ENCODE measurements at places on chromosomes 7 and 10.
A peak's percentile ranks its signal among the peaks of the same experiment; 100 is the strongest.

DNA sequence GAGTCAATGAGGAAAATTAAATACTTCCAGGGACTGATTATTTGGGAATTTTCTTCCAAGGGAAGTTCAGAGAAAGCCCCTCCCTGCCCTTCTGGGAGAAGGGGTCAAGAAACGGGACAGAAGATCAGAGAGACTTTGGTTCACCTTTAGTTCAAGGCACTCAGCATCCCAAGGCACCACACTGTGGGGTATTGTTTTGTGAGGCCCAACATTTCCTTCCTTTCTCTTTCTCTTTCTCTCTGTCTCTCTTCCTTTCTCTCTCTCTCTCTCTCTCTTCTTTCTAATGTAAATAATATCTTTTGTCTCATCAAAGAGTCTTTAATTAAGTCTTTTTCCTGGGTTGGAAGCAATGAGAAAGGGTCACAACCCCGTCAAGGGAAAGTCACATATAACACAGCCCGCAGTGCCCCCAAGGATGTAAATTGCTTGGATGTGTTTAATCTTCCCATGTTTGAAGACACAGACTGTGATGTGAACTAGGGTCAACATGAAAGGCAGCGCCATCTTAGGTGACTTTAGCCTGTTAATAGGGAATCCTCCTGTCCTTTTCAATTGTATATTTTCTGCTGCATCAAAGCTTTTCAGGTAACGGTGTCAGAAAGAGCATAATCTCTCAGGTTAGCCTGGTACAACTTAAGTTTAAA lies 983.3 kb upstream of the C7orf33 start:
- DNase-seq: no peak

GRCh38 chr7:142872106-142872675 lies 13.4 kb downstream of the TRPV6 start:
- DNase-seq: no peak

GRCh38 chr10:70779088-70779487 lies 6.1 kb downstream of the TBATA start:
- DNase-seq: no peak

DNA sequence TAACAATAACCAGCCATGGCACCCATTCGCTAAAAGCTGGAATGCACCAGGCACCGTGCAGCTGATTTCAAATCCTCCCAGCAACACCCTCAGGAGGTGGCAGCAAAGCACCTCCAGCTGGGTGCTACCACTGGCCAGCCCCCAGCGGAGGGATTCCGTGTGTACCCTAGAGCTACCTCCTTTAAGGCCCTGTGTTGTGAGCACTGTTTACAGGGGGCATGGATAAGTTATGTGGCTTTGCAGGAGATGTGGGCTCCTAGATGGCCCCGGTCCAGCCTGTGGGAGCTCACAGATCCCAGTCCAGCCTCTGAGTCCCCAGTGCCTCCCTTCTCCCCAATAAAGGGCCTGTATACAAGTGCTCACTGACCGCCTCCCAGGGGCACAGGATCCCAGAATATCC lies 27.1 kb downstream of the TNRC18 start:
- peak; percentile 85 for DNase-seq

DNA sequence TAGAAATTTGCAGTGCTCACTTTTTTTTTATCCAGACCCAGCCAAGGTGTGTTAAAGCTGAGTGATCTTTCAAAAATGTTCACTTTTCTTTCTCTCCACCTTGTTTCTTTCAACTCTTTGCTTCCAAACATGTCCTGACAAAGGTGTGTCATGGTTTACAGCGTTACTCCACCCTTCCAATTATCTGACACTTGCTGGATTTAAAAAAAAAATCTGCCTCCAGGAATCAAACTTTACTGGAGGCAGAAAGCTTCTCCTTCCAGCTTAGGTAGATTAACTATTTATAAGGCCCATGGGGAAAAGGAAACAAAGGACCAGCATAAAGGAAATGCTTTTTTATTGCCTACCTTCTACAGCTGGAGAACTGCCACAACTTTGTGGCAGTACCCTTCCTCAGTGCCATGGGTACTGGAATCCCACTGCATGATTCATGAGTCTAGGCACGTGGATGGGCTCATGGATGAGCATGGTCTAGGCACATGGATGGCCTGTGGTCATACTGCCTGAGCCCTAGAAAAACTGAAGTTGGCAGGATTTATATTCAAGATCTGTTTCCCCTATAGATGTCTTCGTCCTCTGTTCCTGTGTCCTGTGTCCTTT lies at the start of gene COL17A1:
Gene COL17A1 (minus strand): TSS at position 80 of the 600 bp plus-strand sequence. CDS start 5,207 bp downstream, outside the sequence.
- DNase-seq: no peak

- DNase-seq: no peak
These were observed 625.1 kb upstream of the MKI67 start for GRCh38 chr10:128751284-128751683.

GRCh38 chr7:494259-494687 lies 25.4 kb downstream of the PDGFA start:
- no peak for DNase-seq

DNA sequence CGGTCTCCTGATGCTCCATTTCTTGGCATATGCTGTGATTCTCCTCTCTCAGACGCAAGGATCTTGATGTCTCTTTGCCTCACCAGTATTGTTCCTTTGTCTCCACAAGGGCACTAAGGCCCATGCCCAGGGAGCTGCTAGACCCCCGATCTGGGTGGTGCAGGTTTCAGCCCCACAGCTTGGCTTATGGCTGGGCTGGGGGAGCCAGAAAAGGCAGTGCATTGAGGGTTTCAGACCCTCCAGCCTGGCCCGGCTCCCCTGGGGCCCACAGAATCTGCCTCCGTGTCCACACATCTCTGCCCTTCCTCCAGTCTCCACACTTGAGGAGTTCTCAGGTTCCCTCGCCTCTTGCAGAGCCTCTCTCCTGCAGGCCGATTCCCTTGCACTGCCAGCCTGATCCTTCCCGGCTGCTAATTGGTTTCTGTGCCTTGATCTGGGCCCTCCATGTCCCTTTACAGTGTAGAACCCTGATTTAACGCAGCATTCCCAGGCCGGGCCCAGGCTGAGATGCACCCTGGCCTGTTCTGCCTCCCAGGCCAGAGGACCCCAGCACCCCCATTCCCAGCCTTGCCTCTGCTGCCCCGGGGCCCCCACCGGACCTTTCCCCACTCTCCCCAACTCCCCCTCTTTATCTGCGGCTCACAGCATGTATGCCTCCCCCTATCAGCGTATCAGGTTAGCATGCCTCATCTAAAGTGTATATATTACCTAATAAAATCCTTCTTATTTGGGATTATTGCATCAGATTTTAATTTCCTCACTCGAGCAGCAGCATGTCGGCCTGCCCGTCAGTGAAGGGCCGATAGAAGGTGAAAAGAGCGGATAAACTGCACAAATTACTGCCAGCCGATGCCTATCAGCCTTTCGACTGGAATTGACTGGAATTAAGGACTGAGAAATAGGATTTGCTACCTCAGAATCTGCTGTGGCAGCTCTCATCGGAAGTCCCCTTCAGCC lies 145.7 kb downstream of the C10orf105 start:
- no peak for DNase-seq

DNA sequence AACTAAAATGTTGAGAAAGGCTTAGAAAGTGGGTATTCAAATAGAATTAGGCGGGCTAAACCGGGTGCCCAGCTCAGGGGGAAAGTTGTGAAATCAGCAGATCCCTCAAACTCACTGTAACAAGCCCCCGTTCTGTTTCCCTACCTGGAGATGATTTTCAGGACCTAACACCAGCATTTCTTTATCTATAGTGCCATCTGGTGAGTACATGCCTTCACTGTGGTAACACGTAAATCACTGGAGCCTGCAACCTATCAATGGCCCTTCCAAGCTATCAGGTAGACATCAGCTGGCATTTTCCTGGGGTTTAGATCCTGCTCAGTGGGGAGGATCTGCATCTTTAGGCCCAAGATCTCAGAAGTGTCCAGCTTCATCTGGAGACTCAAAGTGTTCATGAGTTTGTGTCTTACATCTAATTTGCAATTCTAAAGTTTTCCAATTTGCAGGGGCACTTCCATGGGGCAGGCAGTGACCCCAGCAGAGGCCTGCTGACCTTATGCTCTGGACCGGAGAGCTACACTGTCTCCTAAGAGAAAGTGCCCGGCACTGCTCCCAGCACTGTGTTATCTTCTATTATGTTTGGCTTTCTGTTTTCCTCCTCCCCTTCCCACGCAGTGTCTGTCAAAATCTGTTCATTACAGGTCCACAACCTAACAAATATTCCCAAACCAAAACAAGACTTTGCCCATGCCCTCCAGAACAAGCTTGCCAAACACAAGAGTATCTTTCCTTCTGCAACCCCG lies 132.5 kb downstream of the LSM5 start:
- peak; percentile 28 for DNase-seq

DNA sequence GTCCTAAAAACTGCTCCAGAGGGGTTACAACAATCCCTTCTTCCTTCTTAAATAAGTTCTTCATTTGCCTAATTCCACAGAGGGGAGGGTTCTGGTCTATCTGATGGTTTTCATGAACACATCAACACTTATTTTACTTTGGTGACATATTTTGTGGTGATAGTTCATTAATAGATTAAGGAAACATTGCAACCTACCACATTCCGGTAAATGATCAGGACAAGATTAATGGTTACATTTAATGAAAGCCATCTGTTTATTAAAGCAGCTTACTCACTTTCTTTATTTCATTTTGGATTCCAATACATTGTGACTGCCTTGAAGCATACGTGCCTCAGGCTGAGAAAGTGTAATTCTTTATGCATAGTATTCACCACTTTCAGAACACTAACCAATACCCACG lies 101.0 kb downstream of the SKIDA1 start:
- DNase-seq: no peak

GRCh38 chr10:13990392-13990805 lies 340.3 kb downstream of the FRMD4A start:
- DNase-seq: no peak

- DNase-seq: no peak
These were observed 256.4 kb downstream of the CAMK1D start for GRCh38 chr10:12605580-12606405.

- no peak for DNase-seq
These were observed 8.7 kb downstream of the PDSS1 start for GRCh38 chr10:26706206-26706605.

DNA sequence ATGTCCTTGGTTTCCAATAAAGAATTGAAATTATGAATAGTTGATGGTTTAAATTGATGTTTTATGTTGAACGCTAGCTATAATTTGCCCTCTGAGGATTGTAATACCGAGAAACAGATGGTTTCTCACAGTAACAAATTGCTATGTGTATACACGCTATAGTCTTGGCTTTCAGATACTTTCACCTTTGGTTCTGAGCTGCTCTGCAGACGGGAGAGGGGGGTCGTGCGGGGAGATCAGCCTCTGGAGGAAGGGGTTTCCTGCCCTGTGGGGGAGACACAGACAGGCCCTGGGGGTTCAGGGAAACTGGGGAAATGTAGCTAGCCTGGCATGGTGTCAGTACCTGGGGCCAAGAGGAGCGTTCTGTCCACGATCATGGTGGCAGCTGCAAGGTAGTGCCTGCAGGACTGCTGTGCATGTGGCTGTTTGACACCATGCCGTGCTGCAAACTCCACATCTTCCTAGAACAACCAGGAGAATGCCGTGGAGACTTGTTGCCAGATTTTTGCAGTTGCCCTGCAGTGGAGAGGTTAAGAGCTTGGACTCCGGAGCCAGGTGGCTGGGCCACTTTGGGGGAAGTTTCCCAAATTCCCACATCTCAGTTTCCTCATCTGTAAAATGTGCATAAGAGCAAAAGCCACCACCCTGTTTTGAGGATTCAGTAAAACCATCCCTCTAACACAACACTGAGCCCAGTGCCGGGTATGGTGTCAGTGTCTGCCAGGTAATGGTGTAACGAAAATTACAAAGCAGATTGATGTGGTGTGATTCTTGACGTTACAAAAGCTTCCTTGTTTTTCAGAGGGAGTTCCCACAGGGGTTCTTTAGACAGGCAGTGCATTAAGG lies 167.9 kb downstream of the CUX1 start:
- peak; percentile 76 for DNase-seq

DNA sequence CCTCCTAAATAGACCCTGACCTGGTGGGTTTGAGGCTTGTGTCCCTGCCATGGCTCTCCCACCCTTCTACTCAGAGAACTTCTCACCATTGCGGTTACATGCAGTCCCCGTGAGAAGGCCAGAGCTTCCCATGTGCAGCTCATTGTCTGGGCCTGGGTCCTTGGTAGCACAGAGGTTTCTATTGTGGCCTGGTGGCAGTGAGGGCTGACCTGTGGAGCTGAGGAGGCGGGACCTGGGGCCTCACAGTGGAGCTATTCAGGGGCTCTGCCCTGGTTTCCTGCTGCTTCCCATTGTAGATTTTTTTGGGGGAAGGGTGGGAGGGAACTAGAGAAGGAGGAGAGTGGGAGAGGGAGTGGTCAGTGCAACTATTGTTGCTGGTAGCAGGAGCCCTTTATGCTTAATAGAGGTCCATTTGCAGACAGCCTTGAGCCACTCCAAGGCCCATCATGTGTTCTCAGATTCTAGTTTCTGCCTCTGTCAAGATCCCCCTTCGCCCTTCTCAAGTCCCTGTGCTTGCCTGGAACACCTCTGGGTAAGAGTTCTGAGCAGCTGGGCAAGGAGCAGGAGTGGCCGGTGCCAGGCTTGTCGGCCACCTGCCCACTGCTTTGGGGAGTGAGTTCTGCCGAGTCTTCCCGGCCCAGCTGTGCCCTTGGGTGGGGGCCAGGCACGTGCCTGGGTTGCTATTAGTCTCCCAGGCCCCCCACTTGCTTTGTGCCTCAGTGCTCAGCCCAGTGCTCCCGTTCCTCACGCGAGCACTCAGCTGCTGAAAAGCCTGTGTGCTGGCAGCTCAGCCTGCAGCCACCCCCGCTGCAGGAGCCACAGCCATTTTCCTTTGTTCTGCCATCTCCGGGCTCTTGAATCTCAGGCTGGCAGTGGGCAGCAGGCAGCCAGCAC lies 10.7 kb downstream of the TSPAN14 start:
- no peak for DNase-seq

- DNase-seq: no peak
These were observed 213.1 kb downstream of the CHRM2 start for GRCh38 chr7:137081321-137082093.

DNA sequence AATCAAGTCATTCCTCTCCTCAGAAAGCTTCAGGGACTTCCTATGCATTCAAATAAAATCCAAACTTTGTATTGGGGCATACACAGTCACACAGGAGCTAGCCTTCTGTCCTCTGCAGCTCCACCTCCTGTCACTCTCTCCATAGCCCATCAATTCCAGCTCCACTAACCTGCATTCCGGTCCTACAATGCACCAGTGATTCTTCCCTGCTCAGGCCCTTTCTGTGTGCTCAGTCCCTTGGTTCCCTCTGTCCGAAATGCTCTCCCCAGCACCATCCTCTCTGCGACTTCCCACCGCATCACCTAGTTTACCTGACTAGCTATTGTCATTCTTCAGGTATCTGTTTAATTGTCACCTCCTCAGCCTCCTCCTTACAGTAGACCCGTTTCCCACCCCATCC lies 26.4 kb upstream of the YAE1 start:
- DNase-seq: no peak

DNA sequence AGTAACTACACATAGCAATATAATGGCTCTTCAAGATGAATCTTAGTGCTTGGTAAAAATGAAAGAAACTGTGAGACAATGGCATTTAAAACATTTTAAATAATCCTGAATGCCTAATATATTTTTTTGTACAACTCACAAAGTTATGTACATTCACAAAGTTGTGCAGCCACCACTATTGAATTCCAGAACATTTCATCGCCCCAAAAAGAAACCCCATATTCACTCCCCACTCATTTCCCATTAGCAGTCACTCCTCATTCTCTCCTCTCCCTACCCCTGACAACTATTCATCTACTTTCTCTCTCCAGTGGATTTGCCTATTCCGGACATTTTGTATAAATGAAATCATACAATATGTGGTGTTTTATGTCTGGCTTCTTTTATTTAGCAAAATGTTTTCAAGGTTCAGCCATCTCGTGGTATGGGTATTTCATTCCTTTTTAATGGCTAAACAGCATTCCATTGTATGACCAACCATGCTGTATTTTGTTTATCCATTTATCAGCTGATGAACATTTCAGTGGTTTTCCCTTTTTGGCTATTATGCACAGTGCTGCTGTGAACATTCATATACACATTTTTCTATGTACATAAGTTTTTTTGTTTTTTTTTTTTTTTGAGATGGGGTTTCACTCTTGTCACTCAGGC lies 34.7 kb downstream of the ENTPD7 start:
- DNase-seq: no peak

Data from GM12865 (cell line).